Cortex of kidney (tissue), 1 donor: ENCODE measurements at places on chromosomes 11 and 22.

DNA sequence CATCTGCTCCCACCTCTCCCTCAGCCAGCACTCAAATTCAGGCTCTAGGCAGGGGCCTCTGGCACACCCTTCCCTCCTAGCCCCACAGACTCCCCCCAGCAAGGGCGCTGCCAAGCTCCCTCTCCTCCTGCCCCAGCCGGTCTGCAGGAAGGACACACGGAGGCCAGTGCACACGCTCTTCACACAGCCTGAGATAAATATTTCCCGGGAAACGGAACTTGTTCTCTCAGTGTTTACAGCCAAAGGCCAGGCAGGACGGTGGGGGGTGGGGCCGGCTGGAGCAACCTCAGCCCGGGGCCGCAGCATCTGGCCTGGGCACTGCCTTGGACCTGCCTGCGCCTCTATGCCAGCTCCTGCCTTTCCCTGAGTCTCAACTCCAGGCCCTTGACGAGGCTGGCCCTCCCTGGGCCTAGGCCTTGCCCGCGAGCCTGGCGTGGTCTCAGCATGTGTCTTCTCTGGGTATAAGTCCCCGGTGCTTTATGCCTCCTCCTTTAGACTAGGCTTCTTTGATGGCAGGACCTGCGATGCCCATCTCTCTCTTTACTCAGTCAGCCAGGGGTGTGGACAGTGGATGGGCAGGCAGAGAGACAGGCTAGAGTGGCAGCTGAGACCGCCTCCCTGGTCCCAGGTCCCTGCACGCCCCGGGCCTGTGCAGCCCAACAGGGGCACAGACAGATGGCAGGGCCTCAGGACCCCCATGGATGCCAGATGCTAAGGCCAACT is 48.4 kb downstream of the PDE2A start:
- no peak for DNase-seq

- DNase-seq: no peak
These were observed 12.6 kb upstream of the RASL10A start for GRCh38 chr22:29328055-29328454.

DNA sequence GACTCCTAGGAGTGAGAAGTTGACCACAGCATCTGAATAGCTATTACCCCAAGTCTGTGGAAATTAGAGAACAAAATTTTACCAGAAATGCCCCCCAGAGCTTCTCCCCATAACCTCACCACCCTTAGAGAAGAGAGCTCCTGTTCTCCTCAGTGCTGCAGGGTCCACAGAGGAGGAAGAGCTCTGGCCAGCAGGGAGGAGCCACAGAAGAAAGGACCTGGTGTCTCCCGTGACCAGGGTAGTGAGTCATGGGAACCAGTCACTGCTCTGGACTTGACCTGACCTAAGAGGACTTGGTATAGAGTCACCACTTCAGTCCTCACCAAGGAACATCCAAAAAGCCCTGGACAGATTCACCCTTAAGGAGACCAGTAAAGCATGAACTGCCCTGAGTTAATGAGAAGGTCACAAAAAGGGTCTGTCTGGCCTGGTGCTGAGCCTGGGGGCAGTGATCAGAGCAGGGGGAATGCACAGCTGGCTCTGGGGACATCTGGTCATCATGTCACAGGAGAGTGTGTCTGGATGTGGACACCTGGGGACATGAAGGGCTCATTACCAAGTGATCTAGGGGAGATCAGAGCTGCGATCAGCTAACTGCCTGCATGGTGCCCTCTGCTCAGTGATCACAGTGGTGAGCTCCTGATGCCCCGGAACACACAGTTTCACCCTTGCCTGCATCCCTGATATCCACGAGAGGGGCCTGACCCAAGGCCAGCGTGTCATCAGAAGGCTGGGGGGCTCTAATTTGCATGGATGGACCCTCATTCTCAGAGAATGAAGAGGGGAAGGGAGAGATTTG is 103.3 kb upstream of the TOP3B start:
- DNase-seq: no peak

- no peak for DNase-seq
These were observed 50.9 kb downstream of the AP2A2 start for GRCh38 chr11:976431-977160.

DNA sequence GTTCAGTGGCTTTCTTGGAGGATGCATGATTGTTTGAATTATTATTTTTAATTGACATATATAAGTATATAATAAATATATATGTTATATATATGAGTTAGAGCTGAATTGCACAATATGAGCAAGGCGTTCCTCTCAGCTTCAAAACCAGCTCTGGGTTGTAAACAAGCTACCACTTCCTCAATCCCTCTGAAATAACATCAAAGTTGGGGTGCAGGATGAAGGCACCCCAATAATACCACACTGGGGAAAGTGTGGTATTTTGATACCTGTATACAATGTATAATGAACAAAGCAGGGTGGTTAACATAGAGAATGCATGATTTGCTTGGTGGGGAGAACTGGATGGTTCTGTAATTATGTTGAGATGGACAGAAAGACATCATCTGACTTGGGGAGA is 1.7 kb upstream of the SORL1 start:
- no peak for DNase-seq

DNA sequence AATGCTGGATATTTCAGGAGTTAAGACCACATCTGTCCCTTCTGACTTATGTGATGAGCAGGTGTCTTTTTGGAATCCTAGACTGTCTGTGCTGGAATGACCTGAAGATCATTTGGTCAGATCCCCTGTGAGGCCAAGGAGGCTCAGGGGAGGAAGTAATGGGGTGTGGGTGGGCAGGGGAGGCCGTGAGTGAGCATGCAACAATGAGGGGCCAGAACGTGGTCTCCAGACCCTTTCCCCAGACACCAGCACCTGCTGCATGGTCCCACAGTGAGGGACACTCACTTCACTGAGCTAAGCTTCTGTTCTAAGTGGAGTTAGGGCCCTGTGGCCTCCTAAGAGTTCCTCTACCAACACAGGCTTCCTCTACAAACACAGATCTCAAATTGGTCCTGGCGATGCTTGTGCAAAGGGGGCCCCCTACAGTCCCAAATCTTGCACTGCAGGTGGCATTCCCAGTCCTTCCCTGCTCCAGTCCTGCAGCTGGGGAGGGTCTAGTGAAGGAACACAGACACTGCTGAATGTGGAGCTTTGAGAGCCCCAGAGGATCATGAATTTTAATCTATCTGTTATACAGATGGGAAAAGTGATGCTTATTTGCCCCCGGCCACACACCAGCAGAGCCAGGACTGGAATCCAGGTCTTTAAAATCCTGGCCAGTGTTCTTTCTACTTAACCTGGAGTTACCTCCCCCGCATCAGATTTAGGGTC is 7.4 kb downstream of the USP2 start:
- DNase-seq: no peak

DNA sequence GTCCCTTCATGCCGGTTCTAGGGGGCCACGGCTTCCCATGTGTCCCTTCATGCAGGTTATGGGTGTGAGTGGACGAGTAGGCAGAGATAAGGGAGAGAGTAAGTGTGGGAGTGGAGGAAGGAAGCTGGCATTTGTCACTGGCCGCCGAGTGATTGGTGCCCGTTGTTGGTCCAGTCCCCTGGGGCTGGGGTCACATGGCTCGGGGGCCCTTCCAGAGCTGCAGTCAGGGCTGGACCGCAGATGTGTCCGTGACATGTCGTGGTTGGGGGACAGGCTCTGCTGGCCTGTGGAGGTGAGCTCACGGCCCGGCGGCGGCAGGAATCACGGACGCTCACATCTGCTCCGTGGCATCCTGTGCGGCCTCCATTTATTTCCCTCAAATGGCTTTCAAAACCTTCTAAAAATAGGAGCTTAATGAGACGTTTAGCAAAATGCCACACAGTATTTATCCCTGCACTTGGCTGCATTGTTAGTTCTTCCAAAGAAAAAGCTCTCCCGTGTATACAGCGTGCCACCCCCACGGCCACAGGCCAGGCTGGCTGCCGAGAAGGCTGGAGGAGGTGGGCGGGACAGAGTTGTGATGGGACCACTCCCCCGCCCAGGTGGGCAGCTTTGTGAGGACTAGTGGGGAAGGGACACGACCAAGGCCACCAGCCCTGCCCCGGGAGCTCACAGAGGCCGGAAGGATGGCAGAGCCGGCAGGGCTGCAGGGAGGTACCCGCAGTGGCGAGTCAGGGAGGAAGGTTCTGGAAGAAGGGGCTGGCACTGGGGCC is 386.7 kb downstream of the TBC1D22A start:
- no peak for DNase-seq

DNA sequence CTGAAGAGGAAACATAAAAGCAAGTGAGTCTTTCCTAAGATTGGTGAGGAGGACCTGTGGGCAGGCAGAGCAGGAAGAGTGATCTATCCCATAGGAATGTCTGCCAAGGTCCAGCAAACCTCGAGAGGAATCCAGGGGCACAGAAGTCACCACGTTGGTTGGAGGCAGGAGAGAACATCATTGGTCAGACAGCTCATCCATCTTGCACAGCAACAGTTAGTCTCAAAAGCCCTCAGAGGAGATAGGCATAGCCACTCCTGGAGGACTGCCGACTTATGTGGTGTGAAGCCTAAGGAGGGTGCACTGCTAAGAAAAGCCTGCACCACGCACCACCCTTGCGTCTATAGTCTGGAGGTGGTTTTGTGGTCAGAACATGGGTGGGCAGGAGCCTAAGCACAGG is 109.1 kb downstream of the RASSF10 start:
- no peak for DNase-seq

DNA sequence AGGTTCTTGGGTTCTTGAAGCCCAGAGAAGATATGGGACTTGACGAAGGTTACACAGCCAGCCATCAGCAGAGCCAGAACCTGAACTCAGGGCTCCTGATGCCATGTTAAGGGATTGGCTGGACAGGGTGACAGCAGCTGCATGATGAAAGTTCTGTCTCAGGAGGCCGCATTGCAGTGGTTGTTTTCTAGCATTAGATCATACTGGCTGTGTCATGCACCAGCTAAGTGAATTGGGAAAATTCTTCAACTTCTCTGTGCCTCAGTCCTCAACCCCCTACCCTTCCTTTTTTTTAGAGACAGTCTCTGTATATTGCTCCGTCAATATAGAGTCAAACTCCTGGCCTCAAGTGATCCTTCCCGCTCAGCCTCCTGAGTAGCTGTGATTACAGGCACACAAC is 5.4 kb upstream of the LTBP3 start:
- no peak for DNase-seq

DNA sequence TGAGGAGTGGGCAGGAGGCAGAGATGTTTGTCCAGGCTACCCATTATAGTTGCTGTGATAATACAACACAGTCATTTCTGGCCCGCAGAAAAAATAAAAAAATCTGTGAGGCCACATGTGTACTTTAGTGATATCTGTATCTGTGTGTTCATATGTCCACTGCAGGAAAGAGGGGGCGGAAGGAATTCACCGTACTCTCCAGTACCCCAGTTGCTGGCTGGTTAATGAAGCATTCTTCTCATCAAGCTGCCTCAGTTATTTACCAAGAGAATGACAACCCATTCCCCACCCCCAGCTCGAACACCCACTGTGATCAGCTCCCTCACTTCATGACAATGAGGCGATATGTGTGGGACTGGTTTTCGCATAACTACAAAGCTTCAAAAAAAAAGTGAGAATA is 309.3 kb downstream of the SOX6 start:
- no peak for DNase-seq

GRCh38 chr11:104076455-104076854 is 40.0 kb downstream of the DDI1 start:
- no peak for DNase-seq

GRCh38 chr22:32788904-32789624 is 12.4 kb upstream of the TIMP3 start:
- DNase-seq: no peak

DNA sequence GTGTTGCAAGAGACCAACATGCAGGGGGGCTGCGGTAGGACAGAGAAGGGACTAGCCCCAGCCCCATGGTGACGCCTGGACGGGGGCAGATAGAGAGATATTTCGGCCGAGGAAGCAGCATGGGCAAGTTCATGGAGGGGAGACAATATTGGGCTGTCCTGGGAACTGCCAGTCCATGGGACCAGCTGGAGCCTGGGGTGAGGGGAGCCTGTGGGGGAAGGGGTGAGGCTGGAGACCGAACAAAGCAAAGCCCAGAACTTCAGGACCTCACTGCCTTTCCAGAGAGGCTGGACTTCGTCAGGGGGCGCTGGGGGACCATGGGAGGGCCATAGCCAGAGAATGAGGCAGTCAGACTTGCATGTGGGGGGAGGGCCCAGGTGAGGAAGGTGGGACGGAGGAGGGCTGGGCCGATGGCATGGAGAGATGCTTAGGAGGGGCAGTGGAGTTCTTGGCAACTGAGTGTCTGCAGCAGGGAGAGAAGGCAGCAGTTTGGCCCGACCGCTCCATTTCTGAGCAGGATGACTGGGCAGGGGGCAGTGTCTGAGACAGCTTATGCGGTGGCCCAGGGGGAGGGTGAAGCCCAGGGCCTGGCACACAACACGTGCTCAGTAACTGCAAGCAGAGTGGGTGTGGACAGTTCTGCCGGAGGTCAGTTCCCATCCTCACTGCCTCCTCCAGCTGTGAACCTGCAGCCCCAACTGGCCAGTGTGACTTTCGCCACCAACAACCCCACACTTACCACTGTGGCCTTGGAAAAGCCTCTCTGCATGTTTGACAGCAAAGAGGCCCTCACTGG is 712 bp downstream of the UPK3A start:
- no peak for DNase-seq

GRCh38 chr11:1600626-1601025 is 2.5 kb upstream of the KRTAP5-2 start:
- DNase-seq: no peak

DNA sequence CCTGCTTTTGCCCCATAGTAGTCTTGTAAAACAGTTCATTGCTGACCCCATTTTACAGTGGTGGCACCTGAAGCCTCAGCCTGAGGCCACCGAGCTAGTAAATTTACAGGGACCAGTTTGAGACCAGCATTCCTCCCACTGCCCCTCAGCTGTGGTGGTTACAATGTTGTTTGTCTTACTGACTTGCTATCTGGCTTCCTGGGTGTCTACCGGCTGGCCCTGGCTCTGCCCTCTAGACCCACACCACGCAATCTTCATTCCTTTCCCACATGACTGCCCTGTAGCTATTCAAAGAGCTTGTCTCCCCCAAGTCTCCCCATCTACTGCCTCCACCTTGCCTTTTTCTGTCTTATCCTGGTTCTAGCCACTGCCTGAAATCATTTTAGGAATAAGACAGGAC is 20.8 kb downstream of the PIK3IP1 start:
- DNase-seq: no peak

DNA sequence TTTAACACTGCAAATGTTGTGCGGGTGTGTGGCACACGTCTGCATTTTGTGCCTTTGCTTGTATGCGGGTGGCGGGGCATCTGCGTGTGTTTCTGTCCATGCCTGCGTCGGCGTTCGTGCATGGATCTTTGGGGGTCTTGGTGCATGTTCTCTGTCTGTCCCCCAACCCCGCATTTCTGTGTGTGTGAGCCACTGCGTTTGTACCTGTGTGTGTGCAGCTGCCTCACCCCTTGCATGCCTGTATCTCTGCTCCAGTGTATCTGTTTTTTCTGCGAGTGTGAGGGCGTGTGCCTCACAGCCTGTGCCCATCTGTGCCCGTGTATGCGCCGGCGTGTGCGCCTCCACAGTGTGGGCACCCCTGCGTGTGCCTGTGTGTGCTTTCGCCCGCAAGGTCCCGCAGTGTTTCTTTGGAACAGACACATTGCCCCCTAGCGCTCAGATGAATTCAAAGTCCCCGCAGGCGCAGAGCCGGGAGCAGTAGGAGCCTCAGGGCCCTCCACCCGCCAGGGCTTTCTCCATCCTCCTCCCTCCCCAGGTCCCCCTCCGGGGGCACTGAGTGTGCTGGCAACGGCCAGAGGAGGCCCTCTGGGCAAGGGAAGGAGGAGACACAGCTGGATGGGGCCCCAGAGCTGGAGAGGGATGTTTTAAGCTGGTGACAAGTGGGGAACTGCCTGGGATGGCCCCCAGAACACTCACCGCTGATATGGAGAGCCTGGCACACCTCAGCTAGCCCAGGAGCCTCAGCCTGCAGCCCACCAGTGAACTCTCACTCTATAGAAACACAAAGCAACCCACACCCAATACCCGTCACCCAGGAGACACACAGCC is 3.1 kb upstream of the MN1 start:
- no peak for DNase-seq
